ENCODE measurements at places on chromosomes 2 and 18.

DNA sequence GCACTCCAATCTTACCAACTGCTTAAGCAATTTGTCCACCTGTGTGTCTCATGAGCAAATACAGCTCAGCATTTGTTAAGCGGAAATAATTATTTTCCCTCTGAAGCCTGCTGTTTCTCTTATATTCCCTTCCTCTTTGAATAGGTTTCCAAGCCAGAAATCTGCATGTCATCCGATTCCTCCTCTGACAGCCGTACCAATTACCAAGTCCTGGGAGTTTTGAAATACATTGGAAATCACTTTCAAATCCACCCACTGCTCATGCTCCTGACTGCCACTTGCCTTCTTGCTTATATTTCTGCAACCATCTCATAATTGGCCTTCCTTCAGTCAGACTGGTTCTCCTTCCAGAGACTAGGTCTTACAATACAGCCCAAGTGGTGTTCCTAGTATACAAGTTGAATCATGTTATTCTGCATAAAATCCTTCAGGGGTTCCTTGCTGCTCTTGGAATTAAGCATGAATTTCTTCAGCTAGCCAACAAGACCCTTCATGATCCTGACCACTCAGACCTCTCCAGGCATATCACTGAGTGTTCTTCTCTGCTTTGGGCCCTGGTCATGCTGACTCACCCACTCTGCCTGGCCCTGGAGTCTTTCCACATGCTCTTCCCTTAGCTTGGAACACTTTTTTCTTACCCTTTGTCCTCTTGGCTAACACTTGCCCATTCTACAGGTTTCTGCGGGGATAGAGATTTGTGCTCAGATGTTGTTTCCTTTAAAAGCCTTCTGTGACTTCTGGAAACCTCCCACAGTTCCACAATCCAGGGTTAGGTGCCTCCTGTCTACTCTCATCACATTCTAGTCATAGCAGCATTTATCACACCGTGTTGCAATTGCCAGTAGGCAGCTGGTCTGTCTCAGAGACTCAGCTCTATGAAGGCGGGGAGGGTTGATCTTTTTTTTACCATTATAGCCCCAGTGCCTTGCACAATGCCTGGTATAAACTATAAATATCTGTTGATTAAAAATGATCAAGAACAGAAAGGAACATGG lies 157.6 kb downstream of the ARL6IP6 start:
- DNase-seq = no peak

GRCh38 chr2:119584469-119584868 lies 40.2 kb downstream of the CFAP221 start:
- no peak for DNase-seq

GRCh38 chr2:242085941-242086621 lies 216.6 kb downstream of the RTP5 start:
- DNase-seq = no peak

DNA sequence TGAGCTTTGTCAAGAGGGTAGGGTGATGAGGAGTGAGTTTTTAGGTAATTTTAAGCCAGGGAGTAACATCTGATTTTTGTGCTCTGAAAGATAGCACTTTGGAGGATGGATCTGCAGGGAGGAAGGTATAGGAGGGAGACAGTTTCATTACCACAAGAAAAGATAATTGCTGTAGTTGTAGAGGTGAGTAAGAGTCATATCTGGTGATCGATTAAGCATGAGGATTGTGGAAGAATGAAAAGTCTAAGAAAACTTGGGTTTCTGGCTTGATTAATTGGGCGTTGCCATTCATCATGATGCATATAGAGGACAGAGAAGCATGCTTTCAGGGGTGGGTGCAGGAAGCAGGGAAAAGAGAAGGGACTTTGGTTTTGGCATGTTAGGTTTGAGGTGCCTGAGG lies 18.5 kb downstream of the KCMF1 start:
- DNase-seq = no peak

- peak; percentile 68 for DNase-seq
Measured at GRCh38 chr18:77106331-77106730, 26.3 kb downstream of the MBP start.

DNA sequence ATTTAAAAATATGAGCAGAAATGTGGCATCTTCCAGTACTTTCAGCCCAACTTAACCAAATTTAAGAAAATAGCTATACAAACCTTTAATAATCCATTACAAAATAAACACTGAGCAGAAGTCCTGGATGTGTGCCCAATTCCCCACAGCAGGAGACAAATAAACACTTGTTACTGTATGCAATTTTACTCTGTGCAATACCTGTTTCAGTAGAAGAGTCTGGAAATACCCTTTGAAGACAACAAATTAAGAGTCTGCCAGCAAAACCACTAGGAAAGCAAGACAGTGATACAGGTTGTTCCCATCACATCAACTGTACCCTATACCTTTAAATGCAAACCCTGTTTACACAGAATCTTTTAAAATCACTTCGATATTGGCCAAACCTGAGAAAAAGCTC lies 41.4 kb upstream of the RNU4ATAC start:
- no peak for DNase-seq

- DNase-seq = no peak
Measured at GRCh38 chr18:10194592-10194991, 259.8 kb upstream of the APCDD1 start.

- DNase-seq = no peak
Measured at GRCh38 chr18:44626807-44627206, 53.9 kb upstream of the SETBP1 start.

DNA sequence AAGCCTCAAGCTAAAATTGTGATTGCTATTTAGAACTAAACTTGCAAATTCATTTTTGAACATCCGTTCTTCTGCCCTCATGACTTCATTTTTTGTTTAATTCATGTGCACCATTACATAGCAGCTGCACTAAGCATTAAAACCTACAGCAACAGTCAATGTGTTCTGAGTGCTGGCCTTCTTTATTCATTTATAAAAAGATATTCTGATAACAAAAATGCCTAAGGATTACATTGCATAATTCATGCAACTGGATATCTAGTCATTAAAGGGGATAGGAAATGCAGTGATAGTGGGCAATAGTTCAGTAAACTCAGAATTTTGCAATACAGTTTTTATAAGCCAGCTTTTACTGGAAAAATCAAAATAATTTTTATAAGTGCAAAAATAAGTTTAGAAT lies 294.4 kb upstream of the EPC2 start:
- DNase-seq = no peak

GRCh38 chr18:2121224-2121623 lies 450.1 kb downstream of the METTL4 start:
- DNase-seq = no peak

- no peak for DNase-seq
Measured at GRCh38 chr2:96984300-96984699, 2.1 kb downstream of the FAM178B start.

GRCh38 chr2:160380611-160381010 lies 113.0 kb downstream of the RBMS1 start:
- DNase-seq = no peak

DNA sequence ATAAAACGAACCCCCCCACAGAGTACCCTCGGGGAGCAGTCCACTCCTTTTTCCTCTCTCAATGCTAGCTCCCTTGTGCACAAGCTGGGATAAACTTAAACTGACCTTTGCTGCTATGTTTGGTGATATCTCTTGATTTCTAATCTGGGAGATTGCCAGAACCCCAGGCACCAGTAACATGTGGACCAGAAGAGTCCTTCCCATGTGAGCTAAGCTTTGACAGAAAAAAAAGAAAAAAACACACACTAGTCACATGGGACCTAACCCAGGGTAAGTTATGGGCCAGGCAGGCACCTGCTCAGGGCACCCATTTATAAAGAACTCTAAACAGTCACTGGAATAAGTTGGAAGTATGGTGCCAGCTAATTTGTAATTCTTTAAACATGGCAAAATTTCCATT lies 242.6 kb downstream of the EN1 start:
- no peak for DNase-seq

DNA sequence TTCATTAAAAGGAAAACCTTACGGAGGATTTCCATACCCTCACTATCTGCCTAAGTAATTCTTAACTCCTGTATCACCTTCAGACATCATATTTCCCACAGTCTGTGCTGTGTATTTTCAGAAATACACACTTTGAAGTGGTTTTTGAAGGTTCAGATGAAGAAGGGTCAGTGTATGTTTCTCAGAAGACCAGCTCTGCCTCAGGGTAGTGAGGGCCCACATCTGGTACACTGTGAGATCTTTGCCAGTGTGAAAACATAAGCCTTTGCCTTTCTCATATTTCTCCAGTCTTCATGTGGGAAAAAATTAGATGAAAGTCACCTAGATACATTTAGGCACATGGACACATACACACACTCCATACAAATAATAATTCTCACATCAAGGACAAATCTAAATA lies 408.4 kb downstream of the RIT2 start:
- DNase-seq = no peak

GRCh38 chr2:176689711-176690110 lies 420.5 kb downstream of the MTX2 start:
- no peak for DNase-seq

- no peak for DNase-seq
Measured at GRCh38 chr18:69330385-69331005, 70.2 kb upstream of the DOK6 start.

DNA sequence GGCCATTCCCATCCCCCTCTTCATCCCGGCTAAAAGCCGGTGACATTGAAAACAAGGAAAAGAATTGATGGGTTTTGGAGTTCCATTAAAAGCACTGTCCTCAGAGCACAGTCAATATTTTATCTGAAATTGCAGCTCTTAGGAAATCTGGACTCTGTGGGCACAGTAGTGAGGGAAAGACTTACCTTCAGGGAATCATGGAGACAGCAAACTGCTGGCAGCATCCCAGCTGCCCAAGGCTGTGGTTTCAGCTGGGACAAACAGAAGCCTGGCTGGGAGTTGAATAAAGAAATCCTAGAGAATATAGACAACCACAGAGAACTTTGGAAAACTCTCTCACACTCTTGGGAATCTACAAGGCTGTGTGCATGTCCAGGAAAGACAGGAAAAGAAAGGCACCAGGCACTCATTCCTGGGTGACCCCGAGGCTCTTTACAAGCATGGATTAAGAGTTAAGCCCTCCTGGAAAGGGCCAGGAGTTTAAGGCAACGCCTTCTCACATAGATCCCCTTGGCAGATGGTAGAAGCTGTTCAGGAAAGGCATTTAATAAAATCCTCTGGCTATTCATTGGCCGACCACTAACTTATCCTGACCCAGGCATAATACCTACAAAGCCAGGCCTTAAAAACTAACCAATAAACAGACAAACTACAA lies 255.1 kb downstream of the MYT1L start:
- DNase-seq = no peak

DNA sequence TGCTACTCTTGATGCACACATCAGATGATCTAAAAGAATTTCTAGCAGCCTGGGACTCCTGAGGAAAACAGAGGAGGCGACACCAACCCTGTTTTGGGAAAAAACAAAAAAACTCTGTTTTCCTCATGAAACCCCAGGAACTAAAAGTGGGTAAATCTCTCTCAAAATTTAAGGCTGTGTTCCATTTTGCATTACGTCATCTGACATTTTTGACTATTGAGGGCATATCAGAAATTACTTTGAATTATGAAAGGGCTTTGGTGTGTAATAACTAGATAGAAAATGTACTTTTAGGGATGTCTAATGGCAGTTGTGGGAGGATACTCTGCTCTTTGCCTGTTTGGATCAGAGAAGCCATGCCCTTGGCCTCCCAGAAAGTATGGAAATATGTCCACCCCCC lies 963.0 kb downstream of the CNTNAP5 start:
- no peak for DNase-seq

All from stimulated activated CD8-positive, alpha-beta memory T cell treated with anti-CD3 and anti-CD28 coated beads, Interleukin-15, amount 100 ng/mL, for 48 hours (primary cell).